ENCODE measurements at places on chromosomes 5 and 9. TPM values are rescaled to one million over a fixed set of nuclear protein-coding genes. Genes with fewer than 3 reads are reported as not detected.

GRCh38 chr5:171999100-171999499 is 7.3 kb downstream of the FBXW11 start:
- DNase-seq: no peak

DNA sequence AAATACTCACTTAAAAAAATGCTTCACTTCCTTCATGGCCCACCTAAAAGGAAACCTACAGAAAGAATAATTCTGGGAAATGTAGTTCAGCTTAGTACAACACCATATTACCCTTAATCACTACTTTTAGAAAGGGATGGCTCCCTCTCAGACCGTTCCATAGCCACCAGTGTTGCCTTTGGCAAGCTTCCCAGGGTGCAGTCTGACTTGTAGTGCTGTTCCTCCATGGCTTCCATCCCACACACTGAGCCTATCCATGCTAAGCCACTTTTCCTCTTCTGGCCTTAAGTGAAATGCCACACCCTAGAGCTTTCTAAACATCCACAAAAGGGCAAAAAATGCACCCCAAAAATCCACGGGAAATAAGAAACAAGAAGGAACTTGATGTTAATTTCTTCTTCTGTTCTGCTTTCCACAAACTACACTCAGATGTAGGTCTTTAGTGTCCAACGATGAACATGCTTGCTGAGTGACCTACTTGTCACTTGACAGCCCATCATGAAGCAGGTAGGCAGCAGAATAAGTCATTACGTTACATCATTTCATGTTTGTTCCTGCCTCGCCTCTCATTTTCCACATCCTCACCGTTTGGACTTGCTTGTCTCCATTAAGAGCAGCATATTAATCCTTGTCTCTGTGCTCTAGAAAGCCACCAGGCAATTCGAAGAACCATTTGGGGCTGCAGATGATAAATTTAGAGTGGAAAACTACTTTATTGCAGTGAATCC is 391.1 kb upstream of the GRAMD2B start:
- DNase-seq: peak; percentile 25

NEUROG1 gene
- not detected for total RNA-seq

CYLC2 gene
- total RNA-seq: not detected

ZNF474 gene
- total RNA-seq: 0.29 TPM

Measured in mucosa of gallbladder (tissue), 1 donor.